ENCODE measurements at places on chromosomes 2 and 18.

DNA sequence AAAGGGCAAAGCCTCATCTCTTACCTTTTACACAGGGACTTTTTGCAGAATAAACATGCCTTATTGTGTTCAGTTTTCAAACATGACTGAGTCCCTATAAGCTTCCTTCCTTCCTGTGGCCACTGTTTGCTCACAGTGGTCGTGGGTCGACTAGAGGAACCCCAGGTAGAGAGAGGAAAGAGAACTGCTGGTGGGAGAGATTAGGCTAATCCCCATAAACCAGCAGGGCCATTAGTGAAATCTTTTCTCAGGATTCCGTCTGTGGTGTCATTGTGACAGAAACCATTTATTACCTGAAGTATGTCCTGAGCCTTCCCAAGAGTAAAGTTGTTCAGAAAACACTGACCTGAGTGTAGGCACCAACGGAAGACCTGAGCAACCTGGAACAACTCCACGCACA lies 21.3 kb upstream of the BOD1L2 start:
- no peak for DNase-seq

GRCh38 chr2:70570041-70570661 lies 16.5 kb upstream of the TGFA start:
- no peak for DNase-seq

- DNase-seq: no peak
These were observed 202.1 kb upstream of the HS6ST1 start for GRCh38 chr2:128520791-128521190.

GRCh38 chr2:229815858-229816257 lies 101.5 kb upstream of the DNER start:
- DNase-seq: no peak

DNA sequence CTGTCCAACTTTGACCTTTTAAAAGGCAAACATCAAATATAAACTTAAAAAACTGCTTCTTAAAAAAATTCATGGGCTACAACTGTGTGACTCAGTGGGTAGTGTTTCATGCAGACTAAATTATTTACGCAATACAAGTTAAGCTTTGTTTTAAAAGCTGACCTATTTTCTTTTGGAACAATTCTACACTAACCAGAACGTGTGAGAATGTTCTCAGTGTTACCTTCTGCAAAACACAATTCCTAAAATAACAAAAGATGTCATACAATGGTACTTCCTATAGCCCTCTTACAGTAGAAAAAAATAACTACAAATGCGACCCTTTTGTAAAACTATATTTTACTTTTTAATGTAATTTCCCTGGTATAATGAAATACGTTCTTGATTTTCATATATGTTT lies 793.8 kb upstream of the FSHR start:
- DNase-seq: no peak

DNA sequence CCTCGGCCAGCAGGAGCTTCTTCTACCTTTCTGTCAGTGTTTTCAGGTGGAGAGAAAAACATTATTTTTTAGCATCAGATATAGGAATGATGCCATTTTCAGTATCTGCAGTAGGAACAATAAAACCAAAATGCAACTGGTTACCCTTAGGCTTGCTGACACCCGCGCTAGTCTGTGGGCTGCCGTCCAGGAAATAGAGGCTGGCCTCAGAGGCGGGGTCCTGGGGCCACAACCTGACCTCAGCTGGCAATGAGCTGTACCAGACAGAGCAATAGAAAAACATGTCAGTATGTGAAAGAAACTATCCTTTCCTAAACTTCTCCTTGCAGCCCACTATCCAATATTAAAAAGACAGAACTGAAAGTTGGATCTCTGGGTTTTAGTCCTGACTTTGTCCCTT lies 4.6 kb upstream of the ST6GAL2 start:
- no peak for DNase-seq
